ENCODE measurements at places on chromosomes 5 and 9.

- no peak for DNase-seq
Measured at GRCh38 chr5:168591302-168592013, 12.3 kb upstream of the PANK3 start.

GRCh38 chr9:111481885-111482636 is 2.1 kb downstream of the ECPAS start:
- DNase-seq, result no peak

- DNase-seq, result no peak
Measured at GRCh38 chr5:101482931-101483330, 579.8 kb upstream of the ST8SIA4 start.

DNA sequence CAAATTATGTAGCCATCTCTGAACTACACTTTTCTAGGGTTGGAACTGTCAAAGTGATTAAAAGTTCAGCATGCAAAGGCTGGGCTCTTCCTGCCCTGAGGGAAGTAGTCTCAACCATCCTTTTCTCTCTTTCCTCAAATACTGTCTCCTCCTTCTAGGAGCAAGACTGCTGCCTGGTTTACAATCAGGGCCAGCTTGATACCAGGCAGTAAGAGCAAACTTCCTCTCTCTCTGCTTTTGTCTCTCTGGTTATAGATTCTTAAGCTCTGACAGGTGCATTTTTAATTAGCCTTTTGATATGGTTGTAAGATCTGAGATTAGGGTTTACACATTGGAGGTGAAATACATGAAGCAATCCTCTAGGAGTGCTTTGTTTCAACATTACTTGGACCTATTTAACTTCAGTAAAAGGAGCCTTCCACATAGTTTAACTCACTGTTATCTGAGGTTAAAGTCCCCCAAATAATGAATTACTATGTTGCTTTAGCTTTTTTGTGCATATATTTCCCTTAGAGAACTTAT is 436.1 kb downstream of the SPATA31D1 start:
- no peak for DNase-seq
